NCI-H2171 (cell line): ENCODE measurements at places on chromosomes 2 and 18.

- DNase-seq, result peak; percentile 57
Measured at GRCh38 chr18:5746844-5747243, 148.5 kb downstream of the TMEM200C start.

DNA sequence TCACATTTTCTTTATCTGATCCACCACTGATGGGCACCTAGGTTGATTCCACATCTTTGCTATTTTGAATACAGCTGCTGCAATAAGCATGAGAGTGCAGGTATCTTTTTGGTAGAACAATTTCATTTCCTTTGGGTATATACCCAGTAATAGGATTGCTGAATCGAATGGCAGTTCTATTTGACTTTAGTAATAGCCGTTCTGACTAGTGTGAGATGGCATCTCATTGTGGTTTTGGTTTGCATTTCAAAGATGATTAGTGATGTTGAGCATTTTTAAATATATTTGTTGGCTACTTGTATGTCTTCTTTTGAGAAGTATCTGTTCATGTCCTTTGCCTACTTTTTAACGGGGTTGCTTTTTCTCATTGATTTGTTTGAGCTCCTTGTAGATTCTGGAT is 72.3 kb downstream of the CCDC138 start:
- DNase-seq, result no peak

DNA sequence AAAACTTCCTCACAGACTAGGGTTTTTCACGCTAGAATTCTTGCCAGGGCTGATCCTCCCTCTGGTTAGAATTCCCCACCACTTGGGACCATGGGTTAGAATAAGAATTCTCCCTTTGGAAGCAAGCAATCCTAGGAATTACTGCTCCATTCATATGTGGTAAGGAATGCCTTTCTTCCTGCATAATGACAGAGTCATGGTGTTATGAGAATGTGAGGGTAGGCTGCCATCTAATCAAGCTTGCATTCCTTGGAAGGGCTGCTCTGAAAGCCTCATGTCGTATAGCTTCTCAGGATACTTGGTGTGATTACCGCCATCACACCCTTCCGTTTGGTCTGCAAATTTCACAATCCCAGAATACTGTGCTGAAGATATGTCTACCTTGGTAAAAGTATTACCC is 1282.4 kb upstream of the PIK3C3 start:
- DNase-seq, result no peak

- DNase-seq, result no peak
Measured at GRCh38 chr18:13390196-13390595, 171.6 kb downstream of the LDLRAD4 start.

DNA sequence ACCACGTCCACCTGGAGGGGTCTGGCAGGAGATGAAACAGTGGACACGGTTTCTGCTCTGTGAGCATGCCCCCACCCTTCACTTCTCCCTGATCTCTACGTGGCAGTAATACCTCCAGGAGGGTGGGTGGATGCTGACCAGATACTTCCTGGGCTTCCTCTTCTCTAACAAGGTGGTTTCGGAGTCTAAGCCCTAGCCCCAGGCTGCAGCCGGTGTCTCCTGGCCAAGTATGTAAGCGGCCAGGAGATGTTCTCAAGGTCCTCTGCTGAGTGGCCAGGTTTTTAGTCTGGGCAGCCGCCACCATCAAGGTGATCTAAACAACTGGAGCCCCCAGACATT is 101.8 kb upstream of the ASB18 start:
- DNase-seq, result no peak

DNA sequence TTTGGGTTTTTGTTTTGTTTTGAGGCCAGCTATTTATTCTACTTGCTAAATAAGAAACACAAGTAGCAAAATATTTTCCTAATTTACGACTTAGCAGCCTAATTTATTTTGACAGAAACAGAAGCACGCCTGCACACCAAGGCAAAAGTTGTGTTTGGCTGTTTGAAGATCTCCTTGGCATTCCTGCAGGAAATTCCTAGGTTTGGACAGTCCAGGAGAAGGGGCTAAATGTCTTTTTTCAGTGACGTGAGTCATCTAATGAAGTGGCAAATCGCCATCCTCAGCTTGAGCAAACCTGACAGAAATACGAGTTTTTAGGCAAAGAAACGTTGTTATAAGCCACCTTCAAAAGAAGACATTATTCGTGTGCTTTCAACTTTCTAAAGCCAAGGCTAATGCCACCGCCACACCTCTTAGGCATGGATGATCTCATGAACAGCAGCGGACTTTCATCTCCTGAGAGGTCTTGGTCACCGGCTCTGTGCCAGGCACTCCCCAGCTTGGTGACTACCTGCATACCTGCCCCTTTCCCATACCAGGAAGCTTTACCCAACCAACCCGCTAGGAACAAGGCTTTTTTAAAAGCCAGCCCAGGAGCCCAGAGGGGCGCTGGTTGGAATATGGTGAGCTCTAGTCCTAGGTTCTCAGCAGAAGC is 30.9 kb downstream of the STK39 start:
- no peak for DNase-seq

DNA sequence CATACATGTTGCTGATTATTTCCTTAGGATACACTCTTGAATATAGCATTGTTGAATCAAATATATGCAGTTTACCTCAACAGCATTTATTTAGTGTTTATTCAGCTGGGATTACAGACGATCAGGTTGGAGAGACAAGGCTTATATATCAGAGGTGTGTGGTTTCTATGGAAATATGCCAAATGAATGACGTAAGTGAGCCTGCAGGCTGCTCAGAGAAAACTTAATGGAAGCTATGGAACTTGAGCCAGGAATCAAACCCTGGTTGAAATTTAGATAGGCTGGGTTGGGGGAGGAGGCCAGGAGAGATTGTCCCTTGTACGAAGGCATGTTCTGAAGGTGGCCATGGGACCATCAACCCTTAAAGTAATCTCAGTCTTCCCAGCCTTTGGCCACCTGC is 79.5 kb downstream of the INPP4A start:
- peak; percentile 38 for DNase-seq

GRCh38 chr2:154693741-154694340 is 4.7 kb upstream of the KCNJ3 start:
- DNase-seq, result no peak

GRCh38 chr18:77084688-77085035 is 47.9 kb downstream of the MBP start:
- DNase-seq, result no peak

DNA sequence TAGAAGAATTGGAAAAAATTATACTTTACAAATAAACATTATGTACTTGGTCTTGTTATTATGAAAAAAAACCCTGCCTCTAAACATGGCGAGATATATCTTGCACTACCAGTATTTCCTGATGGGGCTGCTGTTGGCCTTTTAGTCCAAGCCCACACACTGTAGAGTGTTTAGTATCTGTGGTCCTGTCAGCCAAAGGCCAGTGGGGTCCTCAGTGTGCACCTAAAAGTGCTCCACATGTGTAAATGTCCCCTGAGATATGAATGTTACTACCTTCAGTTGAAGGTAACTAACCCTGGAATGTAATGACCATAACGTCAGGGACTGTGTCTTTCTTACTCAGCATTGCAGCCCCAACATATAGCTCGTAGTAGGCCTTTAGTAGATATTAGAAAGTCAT is 71.1 kb upstream of the HK2 start:
- no peak for DNase-seq

- no peak for DNase-seq
Measured at GRCh38 chr18:41244591-41245037, 710.4 kb upstream of the PIK3C3 start.

- DNase-seq, result peak; percentile 23
Measured at GRCh38 chr2:122078451-122078850, 323.0 kb downstream of the TSN start.

DNA sequence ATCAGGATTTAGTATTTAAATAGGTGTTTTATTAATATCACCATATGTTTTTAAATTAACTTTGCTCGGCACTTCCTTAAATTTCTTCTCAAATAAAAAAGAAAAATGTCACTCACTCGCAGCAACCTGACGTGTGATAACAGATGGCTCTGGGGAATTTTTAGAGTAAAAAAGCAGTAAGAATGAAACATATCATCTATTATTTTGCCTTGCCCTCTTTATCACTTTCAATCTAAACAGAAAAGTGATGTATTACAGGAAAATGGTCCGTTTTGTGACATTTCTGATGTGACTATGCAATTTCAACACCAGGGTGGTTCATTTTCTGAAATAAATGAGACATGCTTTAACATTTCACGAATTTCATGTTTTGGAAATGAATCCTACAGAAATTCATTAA is 1368.0 kb upstream of the LRRTM1 start:
- DNase-seq, result no peak

DNA sequence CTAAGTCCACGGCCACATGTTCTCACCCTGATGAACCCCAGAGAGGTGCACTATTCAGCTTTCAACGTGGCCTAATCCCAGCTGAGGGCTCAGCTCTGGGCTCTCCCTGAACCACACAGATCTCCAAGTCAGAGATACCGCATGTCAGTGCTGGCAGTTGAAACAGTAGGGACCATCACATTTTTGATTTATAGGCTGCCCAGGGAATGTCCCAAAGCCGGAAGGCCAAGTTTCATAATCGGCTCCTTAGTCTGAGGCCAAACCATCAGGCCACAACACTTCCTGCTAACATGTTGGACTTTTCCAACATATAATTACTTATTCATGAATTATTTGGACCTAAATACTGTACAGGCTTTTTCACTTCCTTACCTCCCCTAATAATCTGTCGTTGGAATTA is 91.9 kb upstream of the KLHL29 start:
- no peak for DNase-seq

DNA sequence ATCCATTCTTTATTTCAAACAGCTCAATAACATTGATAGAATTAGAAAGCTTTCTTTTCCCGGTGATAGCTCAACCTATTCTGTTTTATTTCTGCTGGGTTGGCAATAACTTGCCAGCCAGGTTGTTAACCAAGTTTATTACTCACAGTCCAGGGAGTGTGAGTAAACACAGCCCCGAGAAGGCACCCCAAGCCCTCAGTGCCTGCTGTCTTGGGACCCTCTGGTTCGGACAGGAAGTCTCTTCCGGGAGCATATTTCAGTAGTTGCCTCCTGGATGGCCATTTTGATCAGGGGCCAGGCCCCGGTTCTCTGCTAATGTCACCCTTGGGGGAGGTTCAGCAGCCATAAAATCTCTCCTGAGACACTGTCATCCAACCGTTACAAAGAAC is 176.8 kb downstream of the INO80D start:
- DNase-seq, result no peak

GRCh38 chr2:88637464-88637863 is 10.2 kb upstream of the EIF2AK3 start:
- DNase-seq, result no peak

DNA sequence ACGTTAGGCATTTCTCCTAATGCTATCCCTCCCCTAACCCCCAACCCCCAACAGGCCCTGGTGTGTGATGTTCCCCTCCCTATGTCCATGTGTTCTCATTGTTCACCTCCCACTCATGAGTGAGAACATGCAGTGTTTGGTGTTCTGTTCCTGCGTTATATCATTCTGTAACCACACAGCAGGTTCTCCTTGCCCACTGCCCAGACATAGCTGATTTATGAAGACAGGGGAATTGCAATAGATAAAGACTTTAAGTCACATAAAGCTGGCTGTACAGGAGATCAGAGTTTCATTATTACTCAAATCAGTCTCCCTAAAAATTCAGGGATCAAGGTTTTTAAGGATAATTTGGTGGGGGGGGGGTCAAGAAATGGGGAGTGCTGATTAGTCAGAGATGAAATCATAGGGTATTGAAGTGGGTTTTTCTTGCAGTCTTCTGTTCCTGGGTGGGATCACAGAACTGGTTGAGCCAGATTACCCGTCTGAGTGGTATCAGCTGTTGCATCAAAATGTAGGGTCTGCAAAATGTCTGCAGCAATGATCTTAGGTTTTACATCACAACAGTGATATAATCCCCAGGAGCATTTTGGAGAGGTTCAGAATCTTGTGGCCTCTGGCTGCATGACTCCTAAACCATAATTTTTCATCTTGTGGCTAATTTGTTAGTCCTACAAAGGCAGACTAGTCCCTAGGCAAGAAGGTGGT is 392.1 kb upstream of the KCNJ3 start:
- no peak for DNase-seq

GRCh38 chr2:14706201-14706600 is 73.7 kb downstream of the LRATD1 start:
- DNase-seq, result no peak

- DNase-seq, result no peak
Measured at GRCh38 chr2:209160800-209161588, 262.9 kb upstream of the MAP2 start.

GRCh38 chr18:22563164-22563583 is 145.5 kb upstream of the CTAGE1 start:
- no peak for DNase-seq

DNA sequence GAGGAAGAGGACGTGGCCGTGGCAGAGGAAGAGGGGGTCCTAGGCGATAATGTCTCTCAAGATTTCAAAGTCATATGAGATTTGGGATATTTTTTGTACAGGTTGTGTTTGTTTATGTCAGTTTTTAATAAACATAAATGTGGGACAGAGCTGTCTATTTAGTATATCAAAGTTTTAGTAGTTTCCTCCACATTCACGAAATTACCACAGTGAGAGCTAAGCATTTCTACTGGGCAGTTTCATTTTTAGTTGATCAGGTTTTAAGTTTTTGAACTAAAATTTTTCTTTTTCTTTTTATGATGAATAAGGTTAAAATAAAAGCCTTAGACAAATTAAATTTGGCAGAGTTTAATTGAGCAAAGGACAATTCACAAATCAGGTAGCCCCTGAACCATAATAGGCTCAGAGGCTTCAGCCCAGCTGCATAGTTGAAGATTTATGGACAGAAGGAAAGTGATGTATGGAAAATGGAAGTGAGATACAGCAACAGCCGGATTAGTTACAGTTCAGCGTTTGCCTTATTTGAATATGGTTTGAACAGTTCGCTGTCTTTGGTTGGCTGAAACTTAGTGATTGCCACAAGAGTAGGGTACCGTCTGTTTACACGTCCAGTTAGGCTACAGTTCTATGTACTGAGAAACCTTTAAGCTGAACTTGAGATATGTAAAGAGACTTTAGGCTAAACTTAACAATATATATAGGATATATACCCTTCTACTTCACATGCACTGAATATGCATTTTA is 17.1 kb downstream of the SNRPD1 start:
- DNase-seq, result no peak

DNA sequence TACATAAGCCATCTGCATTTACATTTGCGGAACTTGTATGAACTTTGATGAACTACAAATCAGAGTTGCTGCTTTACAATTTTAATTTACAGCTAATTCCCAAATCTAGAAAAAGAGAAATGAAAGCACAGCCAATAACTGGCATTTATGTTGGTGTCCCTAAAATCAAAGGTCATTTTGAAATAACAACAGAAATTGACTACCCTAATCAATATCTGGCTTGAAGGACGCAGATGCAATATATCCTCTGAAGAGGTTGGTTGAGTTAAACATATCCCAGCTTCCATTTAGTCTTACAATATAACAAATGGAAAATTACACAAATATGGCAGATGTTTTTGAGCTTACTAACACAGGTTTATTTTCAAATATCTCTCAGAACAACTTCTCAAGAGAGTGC is 177.5 kb downstream of the KCNJ3 start:
- DNase-seq, result no peak

GRCh38 chr2:180991820-180992219 is 11.4 kb downstream of the UBE2E3 start:
- DNase-seq, result no peak

DNA sequence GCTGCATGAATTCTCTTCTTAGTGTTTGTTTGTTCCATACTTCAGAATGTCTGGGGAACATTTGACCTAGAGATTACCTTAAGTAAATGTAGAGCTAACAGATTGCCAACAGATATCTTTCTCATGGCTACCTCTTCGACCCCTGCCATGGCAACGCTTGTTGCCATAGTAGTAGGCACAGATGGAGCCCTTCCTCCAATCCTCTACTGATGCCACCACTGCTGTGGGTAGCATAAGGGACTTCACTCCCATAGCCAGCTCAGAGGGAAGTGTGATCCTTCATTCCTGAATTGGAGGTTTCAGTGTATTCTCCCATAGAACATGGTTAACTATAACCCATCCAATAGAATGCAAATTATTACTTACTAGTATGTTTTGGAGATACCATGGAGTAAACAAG is 543.6 kb upstream of the NRP2 start:
- DNase-seq, result peak; percentile 50
